Tibial nerve (tissue), 4 donors: ENCODE measurements at places on chromosomes 2 and 18. TPM values are rescaled to one million over a fixed set of nuclear protein-coding genes. Genes with fewer than 3 reads are reported as not detected.

DNA sequence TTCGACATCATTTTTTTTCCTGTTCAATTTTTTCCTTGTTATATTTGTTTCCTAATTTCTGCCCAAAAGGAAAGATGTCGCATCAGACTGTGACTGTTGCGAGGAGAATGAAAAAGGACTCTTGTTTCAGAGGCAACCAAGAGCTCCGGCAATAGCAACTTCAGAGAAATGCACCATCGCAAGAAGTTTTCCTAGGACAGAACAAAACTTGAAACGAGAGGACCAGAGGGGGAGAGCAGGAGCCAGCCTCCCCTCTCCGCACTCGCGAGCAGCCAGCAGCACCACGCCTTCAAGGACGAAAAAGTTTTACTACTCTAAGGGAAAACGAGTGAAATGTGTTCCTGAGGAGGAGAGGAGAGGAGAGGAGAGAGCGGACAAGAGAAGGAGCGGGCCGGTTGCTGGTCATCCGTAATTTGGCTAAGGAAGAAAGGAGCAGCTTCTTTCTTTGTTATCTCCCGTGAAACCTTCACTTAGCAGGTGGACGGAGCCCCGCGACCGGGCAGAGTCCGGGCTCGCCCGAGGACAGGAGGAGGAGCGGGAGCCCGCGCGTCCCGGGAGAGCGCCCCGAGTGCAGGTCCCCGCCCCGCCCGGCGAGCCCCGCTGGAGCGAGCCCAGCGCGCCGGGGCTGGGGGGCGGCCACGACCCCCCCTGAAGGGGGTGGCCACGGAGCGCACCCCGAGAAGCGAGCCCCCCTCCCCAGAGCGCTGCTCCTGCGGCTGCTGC lies 744 bp downstream of the POU3F3 start:
- DNase-seq, result no peak

GRCh38 chr18:10228326-10228725 lies 226.1 kb upstream of the APCDD1 start:
- no peak for DNase-seq

The PSMA8 gene
- not detected for total RNA-seq

- no peak for DNase-seq
These were observed 157.3 kb downstream of the RIF1 start for GRCh38 chr2:151567006-151567405.

DNA sequence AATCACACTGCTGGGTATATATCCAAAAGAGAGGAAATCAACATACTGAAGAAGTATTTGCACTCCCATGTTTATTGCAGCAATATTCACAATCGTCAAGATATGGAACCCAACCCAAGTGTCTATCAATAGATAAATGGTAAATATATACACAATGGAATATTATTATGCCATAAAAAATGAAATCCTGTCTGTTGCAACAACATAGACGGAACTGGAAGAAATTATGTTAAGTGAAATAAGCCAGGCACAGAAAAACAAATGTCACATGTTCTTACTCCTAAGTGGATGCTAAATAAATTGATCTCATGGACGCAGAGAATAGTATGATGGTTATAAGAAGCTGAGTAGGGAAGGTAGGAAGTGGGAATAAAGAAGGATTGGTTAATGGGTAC lies 65.7 kb downstream of the NCKAP1 start:
- DNase-seq, result no peak

The TMEM214 gene
- 45.7 TPM for total RNA-seq

GRCh38 chr2:43846140-43846793 lies 7.5 kb downstream of the ABCG8 start:
- DNase-seq, result no peak

DNA sequence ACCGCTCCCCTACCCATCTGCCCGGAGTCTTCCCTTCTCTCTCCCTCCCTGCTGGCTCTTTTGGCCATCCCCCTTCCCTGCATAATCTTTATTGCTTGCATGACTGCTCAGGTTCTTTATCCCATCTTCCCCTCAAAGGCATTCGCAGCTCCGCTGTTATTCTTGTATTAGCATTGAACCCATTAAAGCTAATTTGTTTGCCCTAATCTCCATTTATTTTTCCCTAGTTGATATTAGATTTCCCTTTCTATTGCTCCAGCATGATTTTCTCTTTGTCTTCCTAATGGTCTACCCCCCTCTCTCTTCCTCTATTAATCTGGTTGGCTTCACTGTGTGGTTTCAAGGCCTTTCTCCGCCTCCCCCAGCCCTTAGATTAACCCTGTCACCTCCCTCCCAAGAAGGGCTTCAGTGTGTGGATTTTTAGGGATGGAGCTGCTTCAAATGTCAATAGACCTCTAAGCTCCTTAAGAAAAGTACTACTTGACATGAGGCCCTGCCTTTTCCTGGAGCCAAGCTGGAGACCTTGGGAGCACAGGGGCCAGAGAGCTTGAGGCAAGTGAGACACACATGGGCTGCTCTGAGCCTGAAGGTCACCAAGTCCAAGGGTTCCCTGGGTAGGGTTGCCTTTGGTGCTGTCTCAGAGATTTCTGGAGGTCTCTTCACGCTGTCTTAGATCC lies 20.1 kb downstream of the PAX8 start:
- DNase-seq, result no peak

GRCh38 chr18:36499938-36500337 lies 202.4 kb downstream of the FHOD3 start:
- no peak for DNase-seq

DNA sequence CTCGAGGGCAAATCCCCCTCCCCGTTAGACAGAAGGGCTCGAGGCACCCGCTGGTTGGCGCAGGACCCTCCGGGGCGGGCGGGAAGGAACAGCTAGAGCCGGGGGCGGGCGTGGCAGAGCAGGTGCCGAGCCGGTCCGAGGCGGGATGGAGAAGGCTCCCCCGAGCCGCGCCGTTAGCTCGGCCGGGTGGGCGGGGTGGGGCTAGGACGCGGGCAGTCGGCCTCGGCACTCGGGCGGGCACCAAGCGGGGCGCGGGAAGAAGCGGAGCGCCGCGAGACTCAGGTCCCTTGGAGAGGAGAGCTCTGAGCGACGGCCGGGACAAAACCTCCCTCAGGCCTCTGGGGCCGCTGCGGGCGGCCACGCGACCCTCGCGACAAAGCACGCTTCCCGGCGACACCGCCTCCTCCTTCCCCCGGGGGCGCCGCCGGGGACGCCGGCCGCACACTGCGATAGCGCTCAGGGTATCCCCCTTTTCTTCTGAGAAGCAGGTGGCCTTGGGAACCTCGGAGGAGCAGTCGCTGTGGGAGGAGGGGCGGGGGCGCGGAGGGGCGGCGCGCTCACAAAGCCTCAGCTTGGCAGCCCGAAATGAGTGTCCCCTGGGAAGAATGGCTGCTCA lies 721 bp downstream of the FHOD3 start:
- DNase-seq, result no peak

GRCh38 chr18:6994771-6995430 lies 122.7 kb downstream of the LAMA1 start:
- no peak for DNase-seq

The SMAD2 gene
- total RNA-seq, result 42.2 TPM

DNA sequence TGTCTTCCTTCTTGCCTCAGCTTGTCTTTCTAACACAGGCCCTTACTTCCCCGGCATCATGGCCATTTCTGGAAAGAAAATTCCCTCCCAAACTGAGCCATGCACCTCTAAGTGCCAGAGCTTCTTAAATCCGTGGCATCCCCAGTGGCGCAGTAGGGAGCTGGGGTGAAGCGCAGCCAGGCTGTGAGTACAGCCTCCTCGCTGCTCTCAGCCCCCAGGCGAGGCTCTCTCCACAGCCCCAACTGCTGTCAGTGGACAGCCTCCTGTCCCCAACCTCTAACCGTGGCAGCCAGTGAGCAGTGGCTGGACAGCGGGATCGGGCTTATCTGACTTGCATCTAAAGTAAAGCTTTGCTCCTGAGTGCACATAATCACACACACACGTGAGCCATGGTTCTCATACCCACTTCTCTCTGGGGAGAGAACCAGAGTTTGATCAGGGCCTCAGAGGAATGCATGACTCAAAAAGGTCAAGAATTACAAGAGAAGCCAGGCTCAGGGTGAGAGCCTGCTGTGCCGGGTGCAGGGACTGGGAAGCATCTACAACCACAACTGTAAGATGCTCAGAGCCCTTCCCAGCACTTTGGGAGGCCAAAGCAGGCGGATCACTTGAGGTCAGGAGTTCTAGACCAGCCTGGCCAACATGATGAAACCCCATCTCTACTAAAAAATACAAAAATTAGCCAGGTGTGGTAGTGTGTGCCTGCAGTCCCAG lies 50.7 kb downstream of the SFXN5 start:
- no peak for DNase-seq

DNA sequence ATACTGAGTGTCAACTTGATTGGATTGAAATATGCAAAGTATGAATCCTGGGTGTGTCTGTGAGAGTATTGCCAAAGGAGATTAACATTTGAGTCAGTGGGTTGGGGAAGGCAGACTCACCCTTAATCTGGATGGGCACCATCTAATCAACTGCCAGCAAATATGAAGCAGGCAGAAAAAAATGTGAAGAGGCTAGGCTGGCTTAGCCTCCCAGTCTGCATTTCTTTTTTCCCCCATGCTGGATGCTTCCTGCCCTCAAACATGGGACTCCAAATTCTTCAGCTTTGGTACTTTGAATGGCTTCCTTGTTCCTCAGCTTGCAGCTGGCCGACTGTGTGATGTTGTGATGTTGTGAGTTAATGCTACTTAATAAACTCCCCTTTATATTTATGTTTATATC lies 577.4 kb downstream of the CPS1 start:
- no peak for DNase-seq

DNA sequence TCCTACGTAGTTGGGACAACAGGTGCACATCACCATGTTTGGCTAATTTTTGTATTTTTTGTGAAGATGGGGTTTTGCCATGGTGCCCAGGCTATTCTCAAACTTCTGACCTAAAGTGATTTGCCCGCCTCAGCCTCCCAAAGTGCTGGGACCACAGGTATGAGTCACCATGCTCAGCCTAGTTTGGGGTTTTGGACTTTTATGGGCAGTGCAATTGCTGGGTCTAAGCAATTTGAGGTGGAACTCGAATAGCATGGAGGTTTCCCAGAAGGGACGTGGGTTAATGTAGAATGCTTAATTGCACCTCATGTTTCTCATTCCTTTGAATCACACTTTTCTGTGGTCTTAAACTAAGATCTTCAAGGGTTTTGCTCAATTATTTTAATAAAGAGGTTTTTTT lies 102.3 kb upstream of the EPHA4 start:
- DNase-seq, result no peak

DNA sequence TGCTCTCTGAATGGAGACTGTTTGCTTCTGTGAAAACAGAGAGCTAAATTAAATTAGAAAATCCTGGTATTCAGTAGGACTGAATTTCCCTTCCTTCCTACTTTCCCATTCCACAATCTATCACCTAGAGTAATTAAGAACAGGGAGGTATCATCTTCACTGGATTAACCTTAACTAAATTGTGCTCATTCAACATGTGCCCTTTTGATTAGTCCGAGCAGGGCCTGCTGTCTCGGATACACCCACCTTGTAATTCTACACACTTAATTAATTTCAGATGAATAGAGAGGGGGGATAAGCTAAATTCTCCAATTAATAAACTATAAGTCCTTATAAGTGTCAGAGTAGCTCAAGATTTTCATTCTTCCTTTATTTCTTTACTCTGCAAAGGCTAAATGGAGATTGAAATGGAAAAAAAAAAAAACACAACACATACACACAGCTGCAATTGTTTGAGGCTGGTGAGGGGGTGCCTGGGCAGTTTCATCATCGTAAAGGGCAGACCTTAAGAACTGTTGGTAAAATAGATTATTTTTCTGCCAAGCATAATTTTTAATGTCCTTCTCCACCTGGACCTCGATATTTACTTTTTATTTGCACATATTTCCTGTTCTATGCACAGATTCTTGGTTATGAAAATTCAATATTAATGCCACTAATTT lies 157.1 kb upstream of the SIX2 start:
- no peak for DNase-seq

DNA sequence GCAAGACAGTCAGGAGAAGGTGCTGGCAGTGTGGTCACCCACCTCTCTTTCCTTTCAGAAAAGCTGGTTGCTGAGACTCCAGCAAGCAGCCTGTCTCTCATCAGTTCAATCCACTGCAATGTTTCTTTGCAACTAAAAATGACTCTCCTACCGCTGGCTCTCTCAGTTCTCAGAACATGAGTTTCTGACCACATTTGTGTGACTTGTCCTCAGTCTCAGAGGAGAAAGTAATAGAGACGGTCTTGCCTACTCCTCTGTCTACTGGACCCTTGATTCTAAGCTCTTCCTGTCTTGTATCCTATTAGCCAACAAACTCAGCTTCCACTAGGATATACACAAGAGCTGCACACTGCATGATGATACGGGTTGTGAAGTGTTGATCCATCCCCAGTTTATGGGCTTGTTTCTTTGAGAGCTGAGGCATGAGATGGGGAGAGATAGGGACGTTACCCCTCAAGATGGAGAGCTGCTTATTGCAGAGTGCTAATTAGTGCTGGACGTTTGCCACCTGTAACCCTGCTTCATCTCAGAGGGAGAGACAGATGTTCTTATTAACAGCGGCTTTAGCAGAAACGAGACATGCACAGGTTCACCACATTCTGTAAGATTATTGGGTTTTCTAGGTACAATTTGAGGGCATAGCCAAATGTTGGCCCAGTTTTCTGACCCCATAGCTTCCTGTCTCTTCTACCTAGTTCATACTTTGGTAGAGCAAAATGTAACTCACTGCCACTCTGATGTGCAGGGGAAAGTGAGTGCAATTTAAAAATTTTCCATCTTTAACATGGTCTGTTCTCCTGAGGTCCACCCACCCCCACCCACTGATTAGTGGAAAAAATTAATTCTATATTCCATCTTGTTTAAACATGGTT lies 32.4 kb upstream of the YWHAQ start:
- no peak for DNase-seq

The CNPPD1 gene
- total RNA-seq, result 38.8 TPM

- no peak for DNase-seq
These were observed 20.7 kb downstream of the ACVR2A start for GRCh38 chr2:147865560-147865959.

GRCh38 chr2:229057976-229058553 lies 213.0 kb downstream of the PID1 start:
- DNase-seq, result no peak

DNA sequence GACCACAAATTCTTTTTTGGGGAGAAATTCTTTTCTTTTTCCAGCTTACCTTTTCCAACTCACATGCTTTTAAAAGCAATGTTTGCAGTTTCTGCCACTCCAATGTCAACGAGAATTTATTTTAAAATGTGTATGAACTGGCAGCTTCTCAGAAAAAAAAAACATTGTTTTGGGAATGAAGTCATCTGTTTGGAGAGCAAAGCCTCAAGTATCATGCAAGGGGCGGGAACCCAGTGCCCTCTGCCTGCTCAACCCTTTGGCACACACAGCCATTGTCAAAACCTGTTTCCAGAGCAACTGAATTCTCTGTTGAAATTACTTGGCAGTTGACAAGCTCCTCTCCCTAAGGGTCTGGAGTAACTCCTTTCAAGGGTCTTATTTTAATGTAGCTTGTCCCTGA lies 128.5 kb downstream of the QPCT start:
- no peak for DNase-seq

- no peak for DNase-seq
These were observed 11.6 kb downstream of the EN1 start for GRCh38 chr2:118835746-118836410.

- DNase-seq, result no peak
These were observed 148.8 kb upstream of the SRD5A2 start for GRCh38 chr2:31729442-31730092.
